ENCODE measurements at places on chromosomes 2 and 18.
A peak's percentile ranks its signal among the peaks of the same experiment; 100 is the strongest.

- peak; percentile 78 for DNase-seq
These were observed 48.8 kb downstream of the ALPK2 start for GRCh38 chr18:58580078-58580477.

DNA sequence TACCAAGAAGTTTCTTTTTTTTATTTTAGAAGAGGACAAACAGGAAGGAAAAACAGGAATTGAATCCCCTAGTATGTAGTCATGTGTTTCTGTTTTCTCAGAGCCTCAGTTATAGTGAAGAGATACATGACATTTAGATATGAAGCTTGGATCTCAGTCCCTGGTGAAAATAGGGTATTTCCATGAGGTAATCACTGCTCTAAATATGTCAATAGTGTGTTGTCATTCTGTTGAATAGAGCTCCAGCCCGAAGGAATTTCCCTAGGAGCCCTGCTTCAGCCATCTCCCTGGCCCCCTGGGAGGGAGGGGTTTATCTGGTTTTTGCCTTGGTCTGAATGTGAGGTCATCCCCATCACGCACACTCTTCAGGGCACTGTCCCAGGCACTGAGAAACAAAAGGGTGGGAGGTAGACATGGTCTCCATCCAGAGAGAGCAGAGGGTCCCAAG lies 47.1 kb upstream of the REL start:
- no peak for DNase-seq

- no peak for DNase-seq
These were observed 87.1 kb downstream of the BCL2L11 start for GRCh38 chr2:111207851-111208250.

GRCh38 chr2:202032846-202033316 lies 774 bp upstream of the FZD7 start:
- peak; percentile 65 for DNase-seq

DNA sequence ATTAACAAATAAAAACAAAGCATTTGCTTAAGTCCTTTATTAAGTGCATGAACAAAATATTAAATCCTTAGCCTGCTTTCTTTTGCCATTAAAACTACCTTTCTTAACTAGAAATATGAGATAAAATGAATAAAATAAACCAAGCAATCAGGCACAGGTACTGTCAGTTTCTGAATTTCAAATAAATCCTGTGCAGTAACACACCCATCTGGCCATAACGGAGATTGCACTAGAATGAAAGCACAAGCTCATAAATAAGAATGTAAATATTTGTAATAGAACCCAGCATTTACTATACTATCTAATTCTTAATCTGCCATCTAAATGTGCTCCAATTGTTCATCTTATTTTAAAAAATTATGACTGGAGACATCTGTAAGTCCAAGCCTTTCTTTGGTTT lies 31.9 kb downstream of the PRKRA start:
- DNase-seq, result peak; percentile 11

DNA sequence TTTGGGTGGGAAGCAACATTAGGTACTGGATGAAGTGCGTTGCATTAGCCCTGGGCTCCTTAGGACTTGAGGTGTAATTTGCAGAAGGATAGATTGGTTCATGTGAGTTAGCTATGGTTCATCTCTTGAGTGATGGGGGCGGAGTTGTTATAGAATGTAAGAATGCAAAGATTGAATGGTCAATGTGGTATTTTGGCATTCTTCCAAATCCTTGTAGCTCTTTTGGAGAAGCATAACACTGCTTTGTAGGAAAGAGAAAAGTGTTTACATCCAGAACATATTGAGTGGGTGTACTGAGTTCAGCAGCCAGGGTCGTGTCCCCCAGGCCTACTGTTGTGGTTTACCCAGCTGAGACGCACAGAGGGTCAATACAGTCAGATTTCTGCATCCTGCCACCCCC lies 173.5 kb downstream of the FMNL2 start:
- DNase-seq, result peak; percentile 60

DNA sequence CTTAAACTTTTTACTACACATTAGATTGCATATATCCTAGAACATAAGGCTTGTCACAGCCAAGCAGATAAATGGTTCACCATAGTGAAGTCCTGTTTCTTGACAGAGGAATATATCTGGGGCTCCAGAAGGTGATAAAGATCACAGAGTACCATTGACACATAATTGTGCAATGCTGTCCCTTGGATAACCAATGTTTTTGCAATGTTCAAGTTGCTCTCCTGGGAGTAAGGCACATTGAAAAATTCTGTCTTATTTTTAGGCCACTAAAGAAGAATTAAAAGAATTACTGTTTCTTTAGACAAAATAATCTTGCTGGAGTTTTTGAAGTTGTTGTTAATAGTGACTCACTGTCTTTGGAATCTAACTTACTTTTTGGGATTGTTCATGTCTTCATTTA lies 1132.8 kb downstream of the LRP1B start:
- peak; percentile 30 for DNase-seq

DNA sequence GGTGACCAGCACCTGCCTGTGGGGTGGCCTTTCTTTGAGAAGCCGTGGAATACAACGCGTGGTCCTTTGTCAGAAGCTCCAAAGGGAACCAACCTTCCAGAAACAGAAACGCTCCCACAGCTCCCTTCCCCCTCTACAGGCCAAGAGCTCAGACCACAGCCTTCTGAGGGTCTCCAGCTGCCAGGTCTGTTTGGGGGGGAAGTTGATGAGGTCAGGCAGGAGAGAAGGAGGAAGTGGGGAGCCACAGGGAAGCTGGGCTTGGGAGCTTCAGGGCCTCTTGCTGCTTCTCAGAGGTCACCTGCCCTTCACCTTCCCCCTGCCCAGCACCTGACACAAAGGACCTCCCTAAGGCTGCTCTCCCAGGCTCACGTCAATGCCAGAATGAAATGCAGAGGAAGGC lies 287.7 kb upstream of the ID2 start:
- no peak for DNase-seq

DNA sequence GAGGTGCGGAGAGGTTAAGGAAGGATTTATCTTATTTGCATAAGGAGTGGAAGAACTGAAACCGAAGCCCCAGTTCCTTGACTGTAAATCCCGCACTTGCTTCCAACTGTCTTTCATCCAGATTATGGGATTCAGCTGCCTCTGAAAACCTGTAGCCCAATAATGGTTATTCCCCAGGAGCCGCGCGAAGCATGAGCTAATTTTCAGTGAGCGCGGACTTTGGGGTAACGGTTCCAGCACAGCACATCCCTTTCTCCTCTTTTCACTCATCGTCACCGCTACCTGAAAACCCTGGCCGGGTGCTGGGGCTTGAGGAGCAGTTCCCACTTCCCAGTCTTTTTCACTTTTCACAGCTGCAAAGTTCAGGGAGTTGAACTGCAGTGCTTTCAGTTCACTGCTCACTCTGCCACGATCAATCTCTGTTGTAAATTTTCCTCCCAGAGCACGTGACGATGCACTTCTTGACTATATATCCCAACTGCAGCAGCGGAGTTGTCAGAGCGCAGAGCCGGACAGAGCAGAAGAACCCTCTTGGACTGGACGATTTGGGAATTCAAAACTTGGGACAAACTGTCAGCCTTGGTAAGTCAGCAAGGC lies at the start of gene KCNE4:
TSS of gene KCNE4 (plus strand) at position 498 of the 597 bp plus-strand sequence. CDS start 641 bp downstream, outside the sequence.
- peak; percentile 79 for DNase-seq

GRCh38 chr18:26479681-26480079 lies 68.7 kb downstream of the KCTD1 start:
- DNase-seq, result peak; percentile 55

- peak; percentile 80 for DNase-seq
These were observed 218.5 kb upstream of the SOX11 start for GRCh38 chr2:5473635-5474034.

DNA sequence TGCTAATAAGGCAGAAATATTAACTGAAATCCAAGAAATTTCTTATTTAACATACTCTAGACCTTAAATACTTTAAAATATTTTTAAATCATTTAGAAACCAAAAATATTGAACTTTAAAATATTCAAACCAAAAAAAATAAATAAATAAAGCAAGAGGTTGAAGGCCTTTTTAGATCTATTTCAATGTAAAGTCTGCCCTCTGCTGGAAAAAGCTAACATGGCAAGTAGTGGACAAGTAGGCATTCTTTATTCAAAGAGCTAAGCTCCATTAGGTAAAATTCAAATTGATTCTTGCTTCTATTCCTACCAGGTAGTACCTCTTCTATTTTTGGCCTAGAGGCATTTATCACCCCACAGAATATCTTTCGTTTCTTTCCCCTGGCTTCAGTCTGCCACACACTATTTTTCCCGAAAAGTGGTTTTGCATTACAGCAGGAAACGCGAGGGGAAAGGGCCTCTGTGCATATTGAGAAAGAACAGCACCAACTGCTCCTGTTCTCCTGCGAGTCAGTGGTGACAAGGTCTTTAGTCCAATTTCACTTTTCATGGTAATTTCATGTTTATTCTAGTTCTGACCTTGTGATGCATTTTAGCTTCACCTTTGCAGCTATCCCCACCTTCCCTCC lies 20.4 kb downstream of the IFIH1 start:
- DNase-seq, result peak; percentile 79

GRCh38 chr2:135337071-135337470 lies 193.9 kb downstream of the ZRANB3 start:
- DNase-seq, result no peak

DNA sequence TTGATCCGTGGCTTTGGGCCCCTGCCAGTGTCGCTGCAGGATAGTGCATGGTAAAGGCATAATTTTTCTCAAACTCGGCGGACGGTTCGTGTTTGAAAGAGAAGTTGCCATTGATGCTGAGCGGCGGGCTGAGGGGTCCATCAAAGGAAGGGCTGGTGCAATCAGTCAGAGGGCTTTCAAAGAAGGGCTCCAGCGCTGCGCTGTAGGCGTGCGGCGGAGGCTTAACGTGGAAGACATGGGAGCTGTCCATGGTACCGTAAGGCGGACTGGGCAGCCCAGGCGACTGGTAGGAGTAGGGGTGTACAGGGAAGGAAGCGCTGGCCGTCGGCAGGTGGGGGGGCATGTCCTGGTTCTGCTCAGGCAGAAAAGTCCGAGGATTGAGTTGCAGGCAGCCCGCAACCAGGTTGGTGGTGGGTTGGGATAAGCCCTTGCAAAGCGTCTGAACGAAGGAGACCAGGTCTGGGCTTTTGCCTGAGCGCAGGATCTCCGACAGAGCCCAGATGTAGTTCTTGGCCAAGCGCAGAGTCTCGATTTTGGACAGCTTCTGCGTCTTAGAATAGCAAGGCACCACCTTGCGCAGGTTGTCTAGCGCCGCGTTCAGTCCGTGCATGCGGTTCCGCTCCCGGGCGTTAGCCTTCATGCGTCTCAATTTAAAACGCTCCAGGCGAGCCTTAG lies 2.3 kb downstream of the NEUROD1 start:
- DNase-seq, result peak; percentile 75

- DNase-seq, result no peak
These were observed 350.9 kb downstream of the PARD3B start for GRCh38 chr2:204896146-204896545.

DNA sequence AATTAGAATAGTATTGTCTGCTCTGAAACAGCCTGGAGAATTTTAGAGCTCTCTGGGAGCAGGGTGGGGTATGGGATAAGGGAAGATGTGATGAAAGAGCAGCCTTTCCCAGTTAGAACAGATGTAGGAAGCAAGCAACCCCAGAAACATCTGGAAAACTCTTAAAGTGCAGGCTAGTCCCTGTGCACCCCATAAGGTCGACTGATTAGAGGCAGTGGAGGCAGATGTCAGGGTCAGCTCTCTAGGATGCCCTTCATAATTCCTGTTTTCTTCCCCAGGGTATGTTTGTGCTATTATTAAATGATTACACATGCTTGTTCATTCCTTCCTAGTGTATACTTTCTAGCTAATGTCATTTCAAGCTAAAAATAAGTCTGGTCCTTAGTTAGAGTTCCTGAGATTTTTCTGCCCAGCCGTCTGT lies 41.7 kb downstream of the PTPRM start:
- peak; percentile 68 for DNase-seq

DNA sequence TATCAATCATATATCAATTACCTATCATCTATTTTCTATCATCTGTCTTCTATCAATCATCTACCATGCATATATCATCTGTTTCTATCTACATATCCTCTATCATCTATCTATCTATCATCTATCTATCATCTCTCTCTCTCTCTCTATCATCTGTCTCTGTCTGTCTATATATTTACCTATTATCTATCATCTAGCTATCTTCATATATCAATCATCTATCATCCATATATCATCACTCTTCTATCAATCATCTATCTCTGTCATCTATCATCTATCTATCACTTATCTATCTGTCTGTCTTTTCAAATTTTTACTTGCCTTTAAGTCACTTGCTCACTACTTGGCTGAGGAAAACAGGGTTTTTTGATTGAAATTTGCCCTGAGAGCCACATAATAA lies 592.3 kb downstream of the DCDC2C start:
- DNase-seq, result no peak

DNA sequence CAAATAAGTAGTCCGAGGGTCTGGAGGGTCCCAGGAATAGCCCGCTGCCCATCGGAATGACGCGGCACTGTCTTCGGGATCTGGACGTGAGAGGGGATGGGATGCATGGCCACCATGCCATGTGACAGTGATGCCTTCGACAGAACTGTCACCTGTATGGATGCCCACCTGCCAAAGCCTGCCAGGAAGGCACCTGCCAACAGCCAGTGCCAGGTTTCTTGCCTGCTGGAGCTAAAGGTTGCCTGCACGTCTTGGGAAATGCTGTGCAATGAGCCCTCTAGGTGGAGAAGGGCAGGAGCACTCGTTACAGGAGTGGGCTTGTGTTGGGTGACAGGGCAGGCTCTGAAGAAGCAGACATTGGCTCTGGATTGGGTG lies 20.5 kb downstream of the GPR35 start:
- DNase-seq, result no peak

GRCh38 chr18:34352385-34353163 lies 127.9 kb upstream of the NOL4 start:
- DNase-seq, result no peak

Measured in fibroblast of skin of right quadriceps (primary cell).